ENCODE measurements at places on chromosomes 7 and 10.

GRCh38 chr7:36261019-36261754, 108.1 kb downstream of the EEPD1 start:
- DNase-seq: no peak

GRCh38 chr10:30284865-30285594, 64.0 kb downstream of the MTPAP start:
- DNase-seq: no peak

- no peak for DNase-seq
Measured at GRCh38 chr10:62050893-62051433, 149.5 kb downstream of the ARID5B start.

- DNase-seq: no peak
Measured at GRCh38 chr10:126713594-126713993, 43.1 kb upstream of the C10orf90 start.

DNA sequence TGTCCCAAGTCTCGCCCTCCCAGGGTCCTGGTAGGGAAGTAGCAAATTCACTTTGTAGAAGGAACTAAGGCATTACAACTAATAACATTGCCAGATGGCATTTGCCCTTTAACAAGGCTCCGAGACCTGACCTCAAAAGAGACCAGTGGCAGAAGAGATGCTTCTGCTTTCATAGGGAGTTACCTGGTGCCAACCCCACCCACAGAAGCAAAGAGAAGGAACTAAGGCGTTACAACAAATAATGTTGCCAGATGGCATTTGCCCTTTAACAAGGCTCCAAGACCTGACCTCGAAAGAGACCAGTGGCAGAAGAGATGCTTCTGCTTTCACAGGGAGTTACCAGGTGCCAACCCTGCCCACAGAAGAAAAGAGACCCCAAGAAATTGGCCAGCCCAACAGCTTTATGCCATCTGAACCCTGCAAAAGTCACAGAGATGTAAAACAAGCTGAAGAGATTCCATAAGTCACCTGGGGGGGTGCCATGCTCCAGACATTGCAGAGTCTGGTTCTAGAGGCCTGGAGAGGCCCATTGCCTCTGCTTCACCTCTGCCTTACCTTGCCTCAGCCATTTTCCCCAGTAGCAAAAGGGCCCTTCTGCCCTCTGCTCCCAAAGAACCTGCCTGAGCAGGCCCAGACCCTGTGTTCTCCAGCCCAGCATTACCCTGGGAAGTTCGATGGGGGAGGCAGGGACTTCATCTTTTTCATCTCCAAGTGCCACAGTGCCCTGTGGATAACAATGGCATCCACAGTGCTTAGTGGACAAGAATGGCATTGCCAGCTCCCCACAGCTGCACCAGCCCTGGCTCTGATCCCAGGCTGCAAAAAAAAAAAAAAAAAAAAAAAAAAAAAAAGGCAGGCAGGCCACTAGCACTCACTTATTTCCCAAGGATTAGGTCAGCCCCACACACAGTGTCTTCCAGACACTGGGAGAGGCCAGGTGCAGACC, 179.5 kb upstream of the PLXNA4 start:
- no peak for DNase-seq

DNA sequence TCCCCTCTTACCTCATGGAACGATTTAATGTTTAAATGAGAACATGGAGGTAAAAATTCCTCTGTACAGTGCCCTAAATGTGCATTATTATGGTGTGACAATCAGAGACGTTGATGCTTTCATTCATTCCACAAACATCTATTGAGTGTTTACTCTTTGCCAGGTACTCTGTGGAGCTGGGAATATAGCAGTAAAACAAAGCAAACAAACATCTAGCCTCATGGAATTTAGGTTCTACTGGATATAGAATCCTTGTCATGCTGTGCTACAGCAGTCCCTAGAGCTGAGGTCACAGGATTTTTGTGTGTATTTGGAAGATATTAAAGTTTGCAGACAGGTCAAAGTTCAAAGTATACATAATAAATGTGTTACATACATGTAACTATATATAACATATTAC, 140.7 kb downstream of the CUBN start:
- no peak for DNase-seq

- DNase-seq: no peak
Measured at GRCh38 chr7:135232720-135233119, 918 bp upstream of the STRA8 start.

DNA sequence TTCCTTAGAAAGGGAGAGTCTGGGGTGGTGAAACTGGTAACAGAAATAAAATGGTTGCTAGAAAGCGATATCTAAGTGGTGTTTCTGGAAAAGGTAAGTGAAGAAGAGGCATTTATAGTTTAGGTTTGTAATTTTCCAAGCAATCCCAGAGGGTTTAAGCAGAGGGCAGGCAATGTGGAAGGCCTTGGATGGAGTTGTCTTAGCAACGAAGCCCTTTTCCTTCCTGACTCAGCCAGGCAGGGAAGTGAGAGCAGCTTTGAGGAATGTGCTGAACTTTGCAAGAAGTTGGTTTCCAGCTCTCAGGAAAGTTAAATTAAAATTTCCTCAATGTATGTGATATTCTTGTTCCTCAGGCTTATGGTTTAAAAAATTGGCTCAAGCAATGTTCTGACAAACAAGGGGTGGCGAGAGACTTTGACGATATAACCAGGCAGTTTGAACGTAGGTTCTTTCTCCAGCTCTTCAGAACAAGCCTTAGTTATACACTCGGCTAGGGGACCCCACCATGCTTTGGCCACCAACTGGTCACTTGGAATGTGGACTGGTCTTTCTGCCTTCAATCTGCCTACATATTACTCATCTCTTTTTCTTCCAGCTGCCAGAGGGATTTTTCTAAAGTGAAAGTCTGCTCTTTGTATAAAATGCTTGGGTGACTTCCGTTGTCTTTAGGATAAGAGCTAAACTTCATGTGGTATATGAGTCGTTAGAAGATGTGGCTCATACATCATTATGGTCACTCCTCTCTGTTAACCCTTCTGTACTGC, 66.9 kb upstream of the SLC25A13 start:
- DNase-seq: no peak

GRCh38 chr7:47418601-47419309, 163.2 kb downstream of the TNS3 start:
- DNase-seq: no peak

DNA sequence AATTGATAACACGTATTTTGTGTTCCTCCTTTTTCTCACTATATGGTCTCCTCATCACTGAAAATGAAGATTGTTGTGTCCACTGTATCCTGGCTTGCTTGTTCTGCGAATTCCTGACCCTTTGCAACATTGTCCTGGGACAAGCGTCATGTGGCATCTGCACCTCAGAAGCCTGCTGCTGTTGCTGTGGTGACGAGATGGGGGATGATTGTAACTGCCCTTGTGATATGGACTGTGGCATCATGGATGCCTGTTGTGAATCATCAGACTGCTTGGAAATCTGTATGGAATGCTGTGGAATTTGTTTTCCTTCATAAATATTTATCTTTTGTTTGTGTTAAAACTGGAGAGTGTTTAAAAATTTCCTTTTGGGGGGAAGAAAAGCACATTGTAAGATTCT, 93.7 kb downstream of the MDFIC start:
- no peak for DNase-seq

DNA sequence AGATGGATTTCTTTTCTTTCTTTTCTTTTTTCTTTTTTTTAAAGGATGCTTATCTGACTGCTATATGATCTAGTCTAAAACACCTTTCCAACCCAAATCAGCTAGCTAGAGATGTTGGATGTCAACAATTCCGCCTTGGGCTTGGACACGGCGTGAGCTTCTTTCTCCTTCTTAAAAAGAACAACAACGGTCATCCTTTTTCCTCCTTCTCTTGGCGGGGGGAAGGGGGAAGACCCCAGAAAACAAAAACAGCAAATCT, 1.0 kb downstream of the BEND7 start:
- no peak for DNase-seq

GRCh38 chr7:116265881-116266280, 55.5 kb downstream of the TES start:
- no peak for DNase-seq

- no peak for DNase-seq
Measured at GRCh38 chr7:131015657-131015958, 281.6 kb upstream of the KLF14 start.

DNA sequence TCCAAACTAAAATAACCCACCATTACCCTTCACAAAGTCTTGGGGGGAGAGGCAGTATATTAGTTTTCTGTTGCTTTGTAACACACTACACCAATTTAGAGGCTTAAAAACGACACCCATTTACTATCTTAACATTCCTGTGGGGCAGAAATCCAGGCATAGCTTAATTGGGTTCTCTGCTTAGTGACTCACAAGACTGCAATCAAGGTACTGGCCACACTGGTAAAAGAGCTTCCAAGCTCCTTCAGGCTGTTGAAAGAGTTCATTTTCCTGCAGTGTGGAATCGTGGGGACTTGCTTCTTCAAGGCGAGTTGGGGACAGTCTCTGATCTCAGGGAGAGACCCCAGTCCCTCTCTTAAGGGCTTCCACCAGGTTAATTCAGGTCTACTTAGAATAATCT, 139.1 kb downstream of the XPNPEP1 start:
- no peak for DNase-seq

- no peak for DNase-seq
Measured at GRCh38 chr10:15712883-15713282, 6.8 kb downstream of the ITGA8 start.

DNA sequence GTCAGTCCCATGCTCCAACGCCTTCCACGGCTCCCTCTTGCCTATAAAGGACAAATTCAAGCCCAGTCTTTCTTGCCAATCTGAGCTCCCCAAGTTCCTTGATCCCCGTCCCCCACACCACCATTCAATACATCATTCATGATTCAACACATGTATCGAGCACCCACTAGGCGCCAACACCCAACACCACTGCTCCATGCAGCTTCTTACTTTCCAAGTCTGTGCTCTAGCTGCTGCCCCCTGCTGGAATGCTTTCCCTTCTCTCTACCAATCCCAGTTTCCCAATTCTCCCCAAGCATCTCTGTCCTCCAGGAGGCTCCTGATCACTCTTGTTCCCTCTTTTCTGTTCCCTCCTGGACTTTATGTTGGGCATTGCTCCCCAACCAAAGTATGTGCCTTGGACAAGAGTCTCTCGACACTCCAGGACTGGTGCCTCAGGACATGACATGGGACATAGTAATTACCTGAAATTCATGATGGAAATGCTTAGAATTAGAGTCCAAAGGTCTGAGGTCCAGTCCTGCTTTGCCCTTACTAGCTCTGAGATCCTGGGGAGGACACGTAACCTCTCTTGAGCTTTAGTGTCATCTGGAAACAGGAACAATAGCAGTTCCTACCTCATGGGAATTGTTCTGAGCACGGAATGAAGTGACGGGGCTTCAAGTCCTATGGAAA, 172.7 kb downstream of the NEURL1 start:
- DNase-seq: no peak

DNA sequence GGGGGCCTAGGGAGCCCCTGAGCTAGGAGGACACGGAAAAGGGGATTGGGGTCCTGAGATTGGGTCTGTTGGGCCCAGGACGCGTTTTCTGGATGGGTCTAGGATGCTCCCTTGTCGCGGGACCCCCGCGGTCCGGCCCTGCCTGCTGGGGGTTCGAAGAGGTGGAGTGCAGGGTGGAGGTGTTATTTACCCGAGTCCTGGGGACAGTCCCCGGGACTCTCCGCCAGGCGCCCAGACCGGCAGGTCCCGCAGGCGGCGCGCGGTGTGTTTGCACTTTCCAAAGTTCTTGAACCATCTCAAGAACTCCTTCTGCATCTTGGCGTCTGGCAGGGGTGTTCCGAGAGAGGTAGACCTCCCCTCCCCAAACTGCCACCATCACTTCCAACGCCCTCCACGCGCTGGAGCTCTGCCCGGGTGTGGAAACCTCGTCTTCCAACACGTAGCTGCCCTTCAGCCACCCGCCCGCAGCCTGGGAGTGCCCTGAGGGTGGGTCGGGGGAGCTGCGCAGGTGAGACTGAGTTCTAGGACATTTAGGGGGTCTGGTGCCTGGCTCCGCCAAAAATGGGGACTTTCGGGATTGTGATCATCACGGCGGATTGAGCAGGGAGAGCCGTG, 569 bp downstream of the CAV1 start:
- no peak for DNase-seq

GRCh38 chr7:55472928-55473725, 99.2 kb downstream of the VOPP1 start:
- no peak for DNase-seq

DNA sequence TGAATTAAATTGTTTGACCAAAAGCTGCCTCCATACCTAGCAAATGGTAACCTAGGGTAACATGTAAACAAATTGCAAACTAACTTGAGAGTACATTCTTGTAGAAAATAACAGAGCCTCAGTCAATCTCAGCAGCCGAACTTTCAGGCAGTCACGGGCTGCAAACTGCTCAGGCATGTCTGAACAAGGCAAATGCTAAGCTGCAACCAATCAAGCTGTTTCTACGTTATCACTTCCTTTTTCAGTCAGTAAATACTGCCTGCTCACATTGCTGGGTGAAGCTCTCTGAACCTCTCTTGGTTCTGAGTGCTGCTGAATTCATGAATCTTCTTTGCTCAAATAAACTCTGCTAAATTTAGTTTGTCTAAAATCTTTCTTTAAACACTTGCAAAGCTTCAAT, 1212.4 kb downstream of the SORCS1 start:
- no peak for DNase-seq

- DNase-seq: no peak
Measured at GRCh38 chr10:71230656-71231025, 18.3 kb downstream of the UNC5B start.

DNA sequence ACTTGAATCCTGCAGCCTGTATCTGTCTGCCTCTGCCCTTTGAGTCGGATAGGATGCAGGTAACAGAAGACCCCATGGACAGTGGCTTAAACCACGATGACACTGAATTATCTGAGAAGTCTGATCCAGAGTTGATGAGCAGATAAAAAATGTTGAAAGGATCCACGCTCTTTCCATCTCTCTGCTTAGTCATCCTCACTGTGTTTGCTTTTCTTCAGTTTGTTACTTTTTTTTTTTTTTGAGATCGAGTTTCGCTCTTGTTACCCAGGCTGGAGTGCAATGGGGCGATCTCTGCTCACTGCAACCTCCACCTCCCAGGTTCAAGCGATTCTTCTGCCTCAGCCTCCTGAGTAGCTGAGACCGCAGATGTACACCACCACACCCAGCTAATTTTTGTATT, 36.9 kb upstream of the GOLGA7B start:
- DNase-seq: no peak

DNA sequence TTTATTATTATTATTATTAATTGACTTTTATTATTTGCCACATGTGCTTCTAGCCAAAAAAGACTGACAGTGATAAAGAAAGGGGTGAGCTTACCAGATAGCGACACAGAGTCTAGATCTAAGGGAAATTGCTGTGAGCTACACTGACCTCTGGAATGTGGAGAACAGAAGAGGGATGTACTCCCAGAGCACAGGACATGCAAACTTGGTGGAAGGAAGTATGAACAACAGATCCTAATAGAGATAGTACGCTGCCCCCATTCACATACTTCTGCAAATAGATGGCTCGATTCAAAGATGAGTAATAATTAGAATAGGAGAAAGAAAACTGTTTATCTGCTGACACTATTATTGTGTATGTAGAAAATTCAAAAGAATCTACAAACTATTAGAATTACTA, 109.3 kb upstream of the HPS1 start:
- DNase-seq: no peak

DNA sequence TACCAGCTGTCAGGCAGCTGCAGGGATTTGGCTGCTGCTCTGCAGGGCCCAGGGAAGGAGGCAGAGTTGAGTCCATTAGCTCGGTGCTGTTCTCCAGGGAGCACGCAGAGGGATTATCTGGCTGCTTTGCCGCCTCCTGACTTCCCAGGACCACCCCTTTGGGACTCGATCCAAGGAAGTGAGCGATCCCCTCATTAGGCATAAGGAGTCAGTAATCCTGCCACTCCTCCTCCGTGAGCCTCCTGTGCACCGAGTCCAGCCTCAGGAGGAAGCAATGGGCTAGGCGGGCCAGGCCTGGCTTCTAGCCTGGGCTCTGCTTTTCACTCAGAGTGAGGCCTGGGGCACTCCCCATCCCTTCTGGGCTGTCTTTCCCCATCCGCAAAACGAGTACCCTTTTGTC, 417.9 kb downstream of the RPS24 start:
- DNase-seq: no peak

All from stimulated activated CD8-positive, alpha-beta memory T cell treated with anti-CD3 and anti-CD28 coated beads, Interleukin-15, amount 100 ng/mL, for 24 hours (primary cell).